A549 treated with RU486 at 1 μM for 4 hours (cell line): ENCODE measurements at places on chromosomes 1 and 21. TPM values are rescaled to one million over a fixed set of nuclear protein-coding genes. Genes with fewer than 3 reads are reported as not detected.

Gene MROH9
- not detected in 5 replicates for total RNA-seq

Gene PTPN14
- 5.5 to 10.7 TPM (median 10.0 TPM) in 5 replicates for total RNA-seq

Gene RGL1
- total RNA-seq = 0.83 to 1.2 TPM (median 0.87 TPM) in 5 replicates

Gene VWA1
- 4.8 to 16.5 TPM (median 14.4 TPM) in 5 replicates for total RNA-seq
